ENCODE measurements at places on chromosomes 12 and 14.

- no peak for DNase-seq
These were observed 213.4 kb downstream of the VRK1 start for GRCh38 chr14:97010491-97011160.

DNA sequence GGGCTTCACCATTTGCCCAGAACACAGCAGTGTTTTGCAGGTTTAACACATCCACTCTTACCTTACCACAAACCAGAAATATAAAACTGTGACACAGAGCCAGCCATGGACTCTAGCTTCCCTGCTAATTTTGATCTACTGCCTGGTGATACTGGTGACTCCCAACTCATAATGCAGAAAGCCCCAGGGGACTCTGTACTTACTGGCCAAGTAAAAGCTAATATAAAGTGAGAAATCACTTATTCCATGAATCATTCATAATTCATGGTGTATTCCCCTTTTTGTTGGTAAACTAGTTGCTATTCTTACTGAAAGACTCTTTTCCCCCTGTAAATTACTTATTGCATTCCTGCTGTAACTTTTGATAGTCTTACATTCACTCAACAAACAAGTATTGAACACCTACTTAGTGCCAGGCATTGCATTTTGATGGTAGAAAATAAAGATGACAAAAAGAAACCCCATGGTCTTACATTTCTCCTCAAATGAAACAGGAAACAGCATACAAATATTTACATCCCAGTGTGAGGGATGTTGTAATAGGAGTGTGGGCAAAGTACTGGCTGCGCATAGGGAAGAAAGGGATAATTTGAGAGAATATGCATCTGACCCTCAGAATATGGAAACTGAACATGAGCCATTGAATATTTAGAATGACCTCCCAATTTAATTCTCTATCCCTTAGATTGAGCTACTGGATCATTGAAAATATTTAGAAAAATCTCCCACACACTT lies 279.6 kb downstream of the PDZRN4 start:
- DNase-seq = no peak

DNA sequence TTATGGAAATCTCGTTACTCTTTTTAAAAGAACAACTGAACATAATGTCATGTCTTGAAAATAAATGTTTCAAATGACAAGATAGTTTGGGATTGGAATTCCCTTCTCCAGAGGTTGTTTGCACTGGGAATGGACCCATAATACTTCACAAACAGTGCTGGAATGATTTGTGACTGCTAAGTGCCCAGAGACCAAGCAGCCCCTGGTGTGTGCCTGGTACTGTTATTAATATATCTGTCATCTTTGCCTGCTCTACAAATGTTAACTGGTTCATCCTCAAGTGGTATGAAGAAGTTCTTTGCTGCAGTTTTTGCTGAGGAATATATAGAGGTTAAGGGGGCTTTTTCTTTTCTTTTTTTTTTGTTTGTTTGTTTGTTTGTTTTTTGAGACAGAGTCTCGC lies 64.9 kb upstream of the DACT1 start:
- DNase-seq = no peak

DNA sequence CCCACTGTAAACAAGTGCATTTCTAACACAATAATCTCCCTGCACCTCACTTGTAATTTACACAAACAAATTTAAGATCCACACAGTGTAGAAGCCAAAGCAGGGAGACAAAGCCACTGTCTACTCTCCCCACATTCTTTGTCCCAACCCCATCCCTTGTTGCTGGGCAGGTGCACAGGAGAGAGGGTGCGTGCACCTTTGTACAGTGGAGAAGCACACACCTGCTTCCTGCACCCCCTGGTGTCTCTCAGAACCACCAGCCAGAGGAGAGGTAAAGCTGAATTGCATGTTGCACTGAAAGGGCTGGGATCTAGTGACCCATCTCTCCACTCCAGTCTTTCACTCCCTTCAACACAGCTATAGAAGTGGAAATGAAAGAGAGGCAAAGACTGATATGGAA lies 51.4 kb upstream of the IFNG-AS1 start:
- DNase-seq = no peak

- no peak for DNase-seq
These were observed 111.2 kb downstream of the LGMN start for GRCh38 chr14:92637228-92637627.

GRCh38 chr12:94026596-94026995 lies 121.8 kb upstream of the PLXNC1 start:
- DNase-seq = no peak

DNA sequence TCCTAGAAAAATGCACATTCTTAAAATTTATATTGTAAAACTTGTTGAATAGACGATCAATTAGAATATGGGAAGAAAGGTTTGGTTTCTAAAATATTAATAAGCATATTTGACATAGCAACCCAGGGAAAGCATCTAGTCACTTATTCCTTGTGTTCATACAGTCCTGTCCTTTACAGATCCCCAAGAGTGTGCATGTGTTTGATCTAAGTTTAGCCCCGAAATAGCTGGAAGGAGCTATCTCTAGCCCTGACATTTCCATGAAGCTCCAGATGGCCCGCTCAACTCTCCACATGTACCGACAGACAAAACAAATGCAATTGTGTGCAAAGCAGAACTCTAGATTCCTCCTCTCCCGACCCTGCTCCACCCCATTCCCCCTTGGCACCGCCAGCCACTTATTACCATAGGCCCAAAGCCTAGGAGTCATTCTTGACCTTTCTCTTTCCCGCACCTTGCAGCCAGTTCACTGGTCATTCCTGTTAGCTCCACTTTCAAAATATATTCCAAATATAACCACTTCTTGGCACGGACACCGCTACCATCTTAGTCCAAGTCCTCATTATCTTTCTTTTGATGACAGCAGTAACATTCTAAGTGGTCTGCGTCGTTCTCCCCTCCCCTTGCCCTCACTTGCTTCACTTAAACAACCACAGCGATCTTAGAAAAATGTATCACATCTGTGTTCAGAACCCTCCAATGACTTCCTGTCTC lies 45.4 kb upstream of the GZMB start:
- no peak for DNase-seq

DNA sequence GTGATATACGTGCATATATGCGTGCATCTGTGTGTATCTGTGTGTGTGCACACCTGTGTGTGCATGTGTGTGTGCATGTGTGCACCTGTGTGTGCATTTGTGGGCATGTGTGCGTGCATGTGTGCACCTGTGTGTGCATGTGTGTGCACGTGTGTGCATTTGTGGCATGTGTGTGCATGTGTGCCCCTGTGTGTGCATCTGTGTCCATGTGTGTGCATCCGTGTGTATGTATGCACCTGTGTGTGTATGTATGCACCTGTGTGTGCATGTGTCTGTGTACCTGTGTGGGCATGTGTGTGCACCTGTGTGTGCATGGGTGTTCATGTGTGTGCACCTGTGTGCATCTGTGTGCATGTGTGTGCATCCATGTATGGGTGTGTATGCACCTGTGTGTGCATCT lies 167.8 kb upstream of the SFSWAP start:
- DNase-seq = no peak

DNA sequence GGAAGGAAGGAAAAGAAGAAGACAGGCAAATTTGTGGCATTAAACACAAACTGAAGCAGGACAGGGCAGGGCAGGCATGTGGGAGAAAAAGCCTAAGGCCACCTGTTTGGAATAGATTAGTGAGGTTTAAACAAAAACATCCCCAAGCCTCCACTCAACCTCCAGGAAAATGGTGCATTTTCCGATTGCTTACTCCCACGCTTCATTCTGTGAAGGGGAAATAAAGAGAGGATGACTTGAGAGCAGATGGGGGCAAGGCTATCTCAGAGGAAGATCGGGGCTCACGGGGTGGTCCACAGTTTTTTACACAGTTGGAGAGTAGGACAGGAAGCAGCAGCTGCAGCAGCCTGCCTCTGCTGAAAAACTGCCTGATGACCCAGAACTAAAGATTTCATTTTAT lies 250.9 kb downstream of the DUSP6 start:
- no peak for DNase-seq

DNA sequence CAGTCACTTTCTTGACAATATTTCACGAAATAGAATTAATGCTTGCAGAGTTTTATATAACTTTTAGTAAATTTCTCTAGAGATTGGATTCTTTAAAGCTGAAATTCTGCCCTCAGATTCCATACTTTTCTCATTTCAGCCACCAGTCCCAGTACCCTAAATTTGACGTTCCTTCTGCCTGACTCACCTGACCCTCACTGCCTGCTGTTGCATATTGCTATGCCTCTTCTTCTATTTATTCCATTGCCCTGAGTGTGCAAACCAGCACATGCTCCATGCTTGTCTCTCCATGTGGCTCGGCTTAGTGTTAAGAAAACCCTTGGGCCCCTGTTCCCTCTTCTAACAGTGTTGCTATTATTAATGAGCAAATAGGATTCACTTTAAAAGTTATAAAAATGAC lies 533.3 kb downstream of the LRFN5 start:
- no peak for DNase-seq

DNA sequence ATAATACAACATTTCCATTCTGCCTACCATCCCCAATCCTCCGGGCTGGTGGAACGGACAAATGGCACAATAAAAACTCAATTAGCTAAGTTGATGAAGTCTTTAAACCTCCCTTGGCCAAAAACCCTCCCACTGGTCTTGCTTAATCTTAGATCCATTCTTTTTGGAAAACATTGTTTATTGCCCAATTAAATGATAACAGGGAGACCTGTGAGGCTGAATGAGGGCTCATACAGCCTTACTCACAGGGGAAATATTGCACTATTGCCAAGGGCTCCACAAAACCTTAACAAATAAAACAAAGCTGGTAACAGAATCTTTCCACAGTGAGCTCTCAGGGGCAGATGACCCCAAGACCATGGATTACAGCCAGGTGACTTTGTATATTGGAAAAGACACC lies 7.8 kb upstream of the PSMC1 start:
- DNase-seq = no peak

- no peak for DNase-seq
These were observed 24.8 kb downstream of the TAOK3 start for GRCh38 chr12:118347916-118348315.

DNA sequence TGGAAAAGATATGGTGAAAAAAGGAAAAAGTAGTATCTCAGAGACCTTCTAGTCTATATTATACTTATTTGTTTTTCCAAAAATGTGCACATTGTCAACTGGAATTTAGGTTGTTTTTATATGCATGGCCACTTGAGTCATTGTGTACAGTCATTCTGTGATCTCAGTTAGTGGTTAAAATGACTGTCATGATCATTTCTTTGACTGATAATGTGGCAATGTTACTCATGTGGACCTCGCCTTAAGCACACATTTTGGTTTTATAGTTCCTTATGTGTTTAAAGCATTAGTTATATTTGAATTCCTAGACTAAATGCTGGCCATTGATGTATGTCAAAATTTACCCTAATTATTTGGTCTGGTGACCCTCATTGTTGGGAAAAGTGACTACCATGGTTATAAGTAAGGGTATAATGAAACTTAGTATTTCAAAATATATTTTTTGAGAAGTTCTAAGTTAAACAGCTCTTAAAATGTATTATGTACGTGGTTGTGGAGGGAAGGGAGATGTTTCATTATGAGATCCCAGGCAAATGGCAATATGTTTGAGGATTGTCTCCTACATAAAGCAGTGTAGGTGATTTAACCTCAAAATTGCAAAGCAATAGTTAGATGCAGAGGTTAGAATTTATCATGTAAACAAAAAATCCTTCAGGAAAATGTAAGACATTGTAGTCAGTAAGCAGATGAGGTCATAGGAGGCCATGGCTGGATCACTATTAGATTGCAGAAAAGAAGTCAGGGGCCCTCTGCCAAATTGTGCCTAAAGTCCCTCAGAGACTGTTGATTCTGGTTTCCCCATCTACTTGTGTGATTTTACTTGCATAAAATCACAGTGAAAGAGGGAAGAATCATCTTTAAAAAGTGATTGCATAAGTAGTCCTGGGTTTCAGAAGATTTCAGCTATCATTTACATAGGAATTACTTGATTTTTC lies 17.5 kb downstream of the PNMA1 start:
- DNase-seq = no peak

- DNase-seq = no peak
These were observed 93.8 kb downstream of the TMTC2 start for GRCh38 chr12:82780517-82780916.

DNA sequence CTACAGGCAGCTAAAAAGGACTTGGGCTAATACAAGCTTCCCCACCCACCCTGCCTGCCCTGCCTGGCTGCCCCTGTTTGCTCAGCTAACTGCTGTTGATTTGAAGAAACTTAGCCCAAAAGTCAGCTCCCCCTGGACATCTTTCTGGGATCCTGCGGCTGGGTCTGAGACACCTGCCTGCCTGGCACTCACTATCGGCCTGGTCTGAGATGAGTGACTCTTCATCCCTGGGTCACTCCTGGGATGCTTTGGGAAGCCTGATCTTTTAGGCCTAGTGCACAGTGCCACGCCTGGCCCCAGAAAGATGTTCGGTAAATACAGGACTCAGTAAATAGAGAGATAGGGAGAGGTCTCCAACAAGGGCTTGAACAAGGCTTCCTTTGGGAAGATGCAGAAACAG lies 211.3 kb upstream of the DIO3 start:
- no peak for DNase-seq

DNA sequence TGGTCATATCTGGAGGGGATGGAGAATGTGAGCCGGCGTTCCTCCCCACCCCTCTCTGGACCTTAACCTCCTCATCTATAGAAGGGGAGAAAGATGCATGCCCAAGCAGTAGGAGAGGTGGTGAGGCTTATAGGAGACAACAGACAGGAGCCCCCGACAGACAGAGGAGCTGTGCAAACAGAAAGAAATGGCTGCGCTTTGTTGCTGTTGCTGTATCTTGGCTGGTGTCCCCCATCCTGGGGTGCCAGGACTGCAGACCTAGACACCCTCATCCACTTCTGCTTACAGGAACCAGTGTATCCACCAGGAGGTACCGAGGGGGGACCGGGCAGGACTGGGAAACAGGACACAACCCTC lies 397 bp downstream of the SERPINA1 start:
- no peak for DNase-seq

DNA sequence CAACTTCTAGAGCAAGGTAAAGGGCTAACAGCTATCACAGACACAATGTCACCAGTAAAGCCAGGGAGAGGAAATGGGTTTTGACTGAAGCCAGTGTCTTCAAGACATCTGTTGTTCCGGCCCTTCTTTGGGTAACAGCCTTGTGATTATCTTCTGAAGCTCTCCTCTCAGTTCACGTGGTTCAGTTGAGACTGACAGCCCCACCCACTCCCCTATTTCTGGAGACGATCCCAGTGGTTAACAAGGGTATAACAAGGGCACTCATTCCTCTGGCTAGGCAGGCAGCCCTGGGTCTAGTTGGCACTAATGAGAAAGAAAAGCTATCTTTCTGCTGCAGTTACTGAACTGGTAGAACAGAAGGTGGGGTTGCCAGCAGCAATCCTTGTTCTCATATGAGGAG lies 6.9 kb downstream of the GNPTAB start:
- DNase-seq = no peak

Measured in right renal cortex interstitium (tissue), 3 donors.